ENCODE measurements at places on chromosomes 6 and 20.

GRCh38 chr20:34711813-34712430 is 7.8 kb downstream of the TP53INP2 start:
- no peak for DNase-seq

DNA sequence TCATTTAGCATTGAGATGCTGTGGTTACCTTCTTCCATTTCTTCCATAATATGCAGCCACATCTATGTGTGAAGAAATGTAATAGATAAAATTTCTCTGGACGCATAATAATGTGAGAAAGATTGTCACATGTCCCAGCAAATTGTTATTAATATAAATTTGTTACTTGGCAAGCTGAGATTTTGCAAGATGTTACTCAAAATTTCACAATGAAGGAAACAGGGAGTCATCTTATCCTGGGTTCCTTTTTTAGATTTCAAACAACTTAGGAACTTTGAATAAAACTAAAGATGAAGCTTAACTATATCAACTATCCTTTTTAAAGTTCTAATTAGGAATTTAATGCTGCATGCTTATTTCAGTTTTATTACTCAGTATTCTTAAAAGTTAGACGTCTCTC is 3.6 kb downstream of the ESR1 start:
- DNase-seq, result no peak

GRCh38 chr6:106763361-106763760 is 134.0 kb downstream of the QRSL1 start:
- DNase-seq, result no peak

DNA sequence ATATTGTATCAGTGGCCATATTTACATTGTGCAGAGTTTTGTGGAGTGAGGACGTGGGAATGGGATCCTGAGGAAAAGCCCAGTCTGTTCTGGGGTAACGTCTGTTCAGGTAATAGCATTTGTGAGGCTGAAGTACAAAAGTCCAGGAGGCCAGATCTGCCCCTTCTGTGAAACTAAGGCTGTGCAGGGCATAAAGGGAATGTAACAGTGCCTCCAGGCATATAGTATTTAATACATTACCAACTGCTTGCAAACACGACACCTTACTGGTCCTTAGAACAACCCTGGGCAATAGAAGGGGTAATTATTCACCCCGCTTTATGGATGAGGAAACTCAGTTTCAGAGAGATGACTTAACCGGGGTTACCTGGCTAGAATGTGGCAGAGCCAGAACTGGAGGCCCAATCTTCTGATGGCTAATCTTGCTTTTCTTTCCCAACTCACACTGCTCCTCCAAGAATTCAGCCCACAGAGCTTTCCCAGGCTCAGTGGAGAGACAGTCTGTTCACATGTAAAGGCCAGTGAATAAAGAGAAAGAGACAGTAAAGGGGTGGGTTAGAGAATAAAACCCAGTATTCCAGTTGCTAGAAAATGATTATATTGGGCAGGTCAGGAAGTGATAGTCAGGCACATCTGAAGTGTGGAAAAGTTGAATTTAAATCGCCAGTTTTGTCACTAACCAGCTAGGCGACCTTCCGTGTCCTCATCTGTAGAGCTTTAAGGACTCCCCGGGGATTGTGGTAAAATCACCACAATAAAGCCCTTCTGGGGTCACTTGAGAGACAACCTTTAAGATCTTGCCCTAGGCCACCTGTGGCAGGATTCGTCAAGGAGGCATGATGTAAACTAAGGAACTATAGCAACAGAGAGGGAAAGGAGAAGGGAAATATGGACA is 280.7 kb upstream of the CITED2 start:
- DNase-seq, result no peak

DNA sequence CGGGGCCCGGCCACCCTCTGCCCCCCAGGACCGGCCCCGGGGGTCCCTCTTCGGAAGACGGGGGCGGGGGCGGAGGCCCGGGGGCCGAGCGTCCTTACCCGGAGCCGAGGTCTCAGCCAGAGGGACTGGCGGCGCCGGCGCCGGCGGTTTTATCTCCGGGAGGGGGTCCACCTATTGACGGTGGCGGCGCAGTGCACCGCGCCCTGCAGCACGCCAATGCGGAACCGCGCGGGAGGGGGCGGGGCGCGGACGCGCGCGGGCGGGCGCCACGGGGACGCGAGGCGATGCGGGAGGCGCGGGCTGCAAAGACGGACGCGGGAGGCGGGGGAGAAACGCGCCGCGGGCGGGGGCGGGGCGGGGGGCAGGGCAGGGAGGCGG is at the start of gene EEF1A2:
TSS of gene EEF1A2 (minus strand) at position 124 of the 378 bp plus-strand sequence. CDS start 1,320 bp downstream, outside the sequence.
- no peak for DNase-seq

DNA sequence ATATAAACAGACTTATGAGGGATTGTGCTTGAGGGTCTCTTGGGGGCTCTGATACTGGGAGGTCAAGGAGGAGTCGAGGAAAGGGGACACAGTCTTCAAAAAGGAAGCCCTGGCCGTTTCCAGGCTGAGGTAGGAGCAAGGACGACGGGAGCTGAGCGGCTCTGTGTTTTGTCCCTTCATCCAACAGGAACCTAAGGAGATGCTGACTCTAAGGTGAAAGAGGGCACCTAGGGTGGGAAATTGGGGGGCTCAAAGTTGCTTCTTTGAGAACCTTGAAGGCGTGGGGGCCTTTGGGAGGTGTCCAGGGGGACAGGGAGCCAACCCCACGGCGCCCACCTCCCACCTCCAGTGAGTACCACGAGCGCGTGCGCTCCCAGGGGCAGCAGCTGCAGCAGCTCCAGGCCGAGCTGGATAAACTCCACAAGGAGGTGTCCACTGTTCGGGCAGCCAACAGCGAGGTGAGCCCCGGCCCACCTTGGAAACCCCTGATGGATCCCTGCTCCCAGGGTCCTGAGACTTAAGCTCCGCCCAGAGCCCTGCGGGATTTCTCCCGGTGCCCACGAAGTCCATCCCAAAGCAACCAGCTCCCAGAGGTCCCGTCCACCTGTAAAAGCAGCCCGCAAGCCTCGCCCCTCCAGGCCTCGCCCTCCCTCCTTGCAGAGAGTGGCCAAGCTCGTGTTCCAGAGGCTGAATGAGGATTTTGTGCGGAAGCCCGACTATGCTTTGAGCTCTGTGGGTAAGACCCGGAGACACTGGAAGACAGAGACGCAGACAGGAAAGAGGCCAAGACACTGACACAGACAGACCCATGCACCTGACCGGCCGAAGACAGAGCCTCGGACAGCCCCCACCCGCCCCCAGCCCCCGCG is 2.9 kb downstream of the SPAG4 start:
- no peak for DNase-seq

Measured in NCI-H1436 treated with DMSO at 0.1 percent for 48 hours (cell line).